ENCODE measurements at places on chromosomes 7 and 10. TPM values are rescaled to one million over a fixed set of nuclear protein-coding genes. Genes with fewer than 3 reads are reported as not detected.

PRLHR gene
- total RNA-seq = not detected

GIMAP7 gene
- total RNA-seq = not detected

TAS2R3 gene
- total RNA-seq = 0.17 TPM

CCL24 gene
- not detected for total RNA-seq

SUV39H2 gene
- total RNA-seq = 6.8 TPM

C10orf71 gene
- total RNA-seq = not detected

CDHR3 gene
- total RNA-seq = 2.0 TPM

STAG3 gene
- total RNA-seq = 0.23 TPM
